HepG2 (cell line): ENCODE measurements at places on chromosomes 1 and 21. TPM values are rescaled to one million over a fixed set of nuclear protein-coding genes. Genes with fewer than 3 reads are reported as not detected.

GRCh38 chr1:220708936-220709801, 19.0 kb downstream of the C1orf115 start:
- H3K36me3 ChIP-seq = no peaks in the 10 kb centered on the region
- no peak overlapping the region for H3K27ac ChIP-seq
- DNase-seq = no peak
- no peak overlapping the region for H3K4me3 ChIP-seq
- H3K27me3 ChIP-seq = no peaks in the 10 kb centered on the region

DNA sequence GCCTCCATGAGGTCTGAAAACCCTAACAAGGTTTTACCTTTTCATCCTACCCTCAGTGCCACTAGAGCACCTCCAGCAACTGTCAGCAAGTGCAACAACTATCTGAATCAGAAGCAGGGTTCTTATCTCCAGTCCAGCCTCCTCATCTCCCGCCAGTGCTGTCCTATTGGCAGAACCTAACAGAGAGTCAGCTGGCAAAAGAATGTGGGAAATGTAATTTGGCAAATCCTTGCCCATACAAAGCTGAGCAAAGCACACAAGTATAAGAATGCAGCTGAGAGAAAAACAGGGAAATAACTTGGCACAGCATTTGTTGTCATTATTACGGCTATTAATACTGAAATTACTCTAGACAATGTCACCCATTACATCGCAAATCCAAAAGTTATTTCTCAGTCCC, 124.2 kb downstream of the ATP6V1G3 start:
- no peaks in the 10 kb centered on the region for H3K36me3 ChIP-seq
- no peak overlapping the region for H3K27ac ChIP-seq
- no peaks in the 10 kb centered on the region for H3K4me1 ChIP-seq
- H3K27me3 ChIP-seq = no peaks in the 10 kb centered on the region
- no peak overlapping the region for H3K4me3 ChIP-seq
- DNase-seq = no peak

- no peaks in the 10 kb centered on the region; the same call in 1 of the 2 replicates for H3K4me1 ChIP-seq
- no peak overlapping the region for H3K27ac ChIP-seq
- peaks cover 2% of the 10 kb centered on the region; the same call in 1 of the 2 replicates for H3K36me3 ChIP-seq
- H3K27me3 ChIP-seq = no peaks in the 10 kb centered on the region
These were observed 52.6 kb downstream of the SLC19A1 start for GRCh38 chr21:45489722-45489982.

DNA sequence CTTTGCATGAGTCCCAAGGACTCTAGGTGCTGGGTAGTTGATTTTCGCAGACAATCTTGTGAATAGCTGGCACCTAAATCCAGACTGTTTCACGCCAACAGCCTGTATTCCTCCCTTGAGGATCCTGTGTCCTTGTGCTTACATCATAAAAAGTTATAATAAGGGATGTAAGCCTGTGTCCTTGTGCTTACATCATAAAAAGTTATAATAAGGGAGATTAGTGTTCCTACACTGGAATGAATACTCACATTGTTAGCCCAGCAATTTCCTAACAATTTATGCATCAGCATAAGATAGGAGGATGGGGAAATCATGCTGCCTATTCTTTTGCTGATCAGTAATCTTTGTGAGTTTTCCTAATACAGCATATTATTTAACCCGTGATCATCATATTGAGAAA, 4.0 kb upstream of the HSD3B2 start:
- no peaks in the 10 kb centered on the region for H3K4me1 ChIP-seq
- no peak overlapping the region for H3K4me3 ChIP-seq
- no peaks in the 10 kb centered on the region for H3K36me3 ChIP-seq
- H3K27ac ChIP-seq = no peak overlapping the region

GRCh38 chr1:156970017-156970416, 49.6 kb downstream of the LRRC71 start:
- H3K4me1 ChIP-seq = no peaks in the 10 kb centered on the region
- no peak overlapping the region for H3K4me3 ChIP-seq
- no peak overlapping the region for H3K27ac ChIP-seq
- no peak for DNase-seq
- peaks cover 66% of the 10 kb centered on the region for H3K36me3 ChIP-seq

GRCh38 chr21:41651830-41652229, 115.0 kb downstream of the RIPK4 start:
- peaks cover 2% of the 10 kb centered on the region for H3K27me3 ChIP-seq
- no peaks in the 10 kb centered on the region for H3K36me3 ChIP-seq
- H3K4me3 ChIP-seq = no peak overlapping the region
- H3K4me1 ChIP-seq = no peaks in the 10 kb centered on the region
- DNase-seq = no peak

DNA sequence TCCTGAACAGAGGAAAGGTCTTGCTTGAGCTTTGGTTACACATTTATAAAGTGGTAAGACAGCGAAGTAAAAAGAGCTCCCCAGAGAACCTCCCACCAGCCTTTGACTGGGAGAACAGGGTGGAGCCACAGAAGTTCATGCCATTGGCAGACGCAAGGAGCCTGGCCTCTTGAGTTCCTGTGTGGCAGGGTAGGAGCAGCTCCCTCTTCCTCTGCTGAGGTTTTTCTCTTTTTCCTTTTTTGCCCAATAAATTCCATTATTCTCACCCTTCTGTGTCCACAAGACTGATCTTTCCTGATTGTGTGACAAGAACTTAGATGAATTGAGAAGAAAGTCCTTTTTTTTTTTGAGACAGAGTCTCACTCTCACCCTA, 4.3 kb downstream of the THEM4 start:
- no peaks in the 10 kb centered on the region for H3K27me3 ChIP-seq
- no peak for DNase-seq
- H3K4me1 ChIP-seq = peaks cover 4% of the 10 kb centered on the region
- H3K36me3 ChIP-seq = no peaks in the 10 kb centered on the region
- H3K27ac ChIP-seq = no peak overlapping the region

DNA sequence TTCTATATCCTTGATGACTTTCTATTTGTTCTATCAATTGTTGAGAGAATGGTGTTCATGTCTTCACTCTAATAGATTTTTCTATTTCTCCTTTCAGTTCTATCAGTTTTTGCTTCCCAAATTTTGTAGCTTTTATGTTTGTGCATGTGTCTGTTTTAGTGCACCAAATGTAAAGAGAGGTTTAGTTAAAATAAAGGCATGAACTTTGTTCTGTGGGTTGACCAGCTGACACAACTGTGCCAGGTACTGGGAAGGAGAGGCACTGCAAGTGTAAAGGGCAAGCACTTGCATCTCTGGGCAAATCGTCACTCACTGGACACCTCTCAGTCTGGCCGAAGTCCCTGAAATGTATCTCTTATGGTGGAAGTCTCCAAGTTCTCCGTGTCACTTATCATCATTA, 38.6 kb upstream of the ABCD3 start:
- H3K4me1 ChIP-seq = peaks cover 95% of the 10 kb centered on the region
- H3K4me3 ChIP-seq = no peak overlapping the region
- H3K36me3 ChIP-seq = no peaks in the 10 kb centered on the region
- no peaks in the 10 kb centered on the region for H3K27me3 ChIP-seq

- no peaks in the 10 kb centered on the region; the same call in 1 of the 2 replicates for H3K27me3 ChIP-seq
- no peaks in the 10 kb centered on the region for H3K36me3 ChIP-seq
- no peak for DNase-seq
- H3K4me3 ChIP-seq = no peak overlapping the region
These were observed 50.0 kb upstream of the SYT6 start for GRCh38 chr1:114203595-114204128.

- DNase-seq = no peak
- no peaks in the 10 kb centered on the region for H3K36me3 ChIP-seq
- peaks cover 1% of the 10 kb centered on the region for H3K27me3 ChIP-seq
- H3K27ac ChIP-seq = no peak overlapping the region
These were observed 17.0 kb upstream of the GRIK3 start for GRCh38 chr1:37051346-37051745.

GRCh38 chr1:94697839-94698238, 122.3 kb upstream of the SLC44A3 start:
- H3K27me3 ChIP-seq = no peaks in the 10 kb centered on the region
- 0 out of 2 replicates have a peak overlapping the region, but pooled peaks have one; percentile 10 for H3K4me3 ChIP-seq
- DNase-seq = peak; percentile 91

GRCh38 chr1:247273013-247273412, 17.1 kb downstream of the VN1R5 start:
- no peaks in the 10 kb centered on the region for H3K27me3 ChIP-seq
- peaks cover 23% of the 10 kb centered on the region for H3K4me1 ChIP-seq
- H3K4me3 ChIP-seq = no peak overlapping the region
- H3K36me3 ChIP-seq = no peaks in the 10 kb centered on the region
- H3K27ac ChIP-seq = no peak overlapping the region

GRCh38 chr1:209624558-209625549, 27.4 kb downstream of the LAMB3 start:
- no peak overlapping the region for H3K4me3 ChIP-seq
- H3K27me3 ChIP-seq = no peaks in the 10 kb centered on the region
- no peak overlapping the region for H3K27ac ChIP-seq

DNA sequence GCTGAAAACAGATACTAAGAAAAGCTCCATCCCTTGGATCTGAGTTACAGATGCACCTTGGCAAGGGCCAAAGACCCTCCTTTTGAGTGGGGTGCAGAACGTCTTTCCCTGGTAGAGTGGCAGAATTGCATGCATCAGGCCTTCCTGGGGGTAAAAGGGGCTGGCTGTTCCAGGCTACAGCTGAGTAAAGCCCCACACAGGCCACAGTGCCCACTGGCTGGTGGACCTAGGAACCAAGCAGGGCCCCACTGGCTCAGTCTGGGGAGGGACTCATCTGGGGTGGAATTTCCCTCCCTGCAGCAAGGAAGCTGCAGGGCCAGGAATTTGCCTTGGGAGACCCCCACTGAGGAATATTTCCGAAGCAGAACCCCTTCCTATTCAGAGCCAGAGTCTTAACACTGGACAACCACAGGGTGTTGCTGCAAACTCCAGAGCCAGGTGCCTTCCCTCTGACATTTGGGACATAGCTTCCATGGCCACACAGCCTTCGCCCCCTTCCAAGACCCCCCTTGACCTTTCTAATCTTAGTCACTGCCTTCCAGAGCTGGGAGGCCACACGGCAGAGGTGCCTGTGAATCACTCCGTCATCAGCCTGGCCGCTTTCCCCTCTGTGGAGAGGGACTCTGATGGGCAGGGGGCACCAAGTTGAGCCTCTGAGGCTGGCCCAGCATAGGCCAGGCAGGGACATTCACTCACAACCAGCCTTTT, 52.5 kb downstream of the LACTBL1 start:
- no peak for DNase-seq
- no peaks in the 10 kb centered on the region for H3K36me3 ChIP-seq
- H3K27me3 ChIP-seq = peaks cover 14% of the 10 kb centered on the region; the same call in 1 of the 3 replicates
- no peaks in the 10 kb centered on the region for H3K4me1 ChIP-seq

DNA sequence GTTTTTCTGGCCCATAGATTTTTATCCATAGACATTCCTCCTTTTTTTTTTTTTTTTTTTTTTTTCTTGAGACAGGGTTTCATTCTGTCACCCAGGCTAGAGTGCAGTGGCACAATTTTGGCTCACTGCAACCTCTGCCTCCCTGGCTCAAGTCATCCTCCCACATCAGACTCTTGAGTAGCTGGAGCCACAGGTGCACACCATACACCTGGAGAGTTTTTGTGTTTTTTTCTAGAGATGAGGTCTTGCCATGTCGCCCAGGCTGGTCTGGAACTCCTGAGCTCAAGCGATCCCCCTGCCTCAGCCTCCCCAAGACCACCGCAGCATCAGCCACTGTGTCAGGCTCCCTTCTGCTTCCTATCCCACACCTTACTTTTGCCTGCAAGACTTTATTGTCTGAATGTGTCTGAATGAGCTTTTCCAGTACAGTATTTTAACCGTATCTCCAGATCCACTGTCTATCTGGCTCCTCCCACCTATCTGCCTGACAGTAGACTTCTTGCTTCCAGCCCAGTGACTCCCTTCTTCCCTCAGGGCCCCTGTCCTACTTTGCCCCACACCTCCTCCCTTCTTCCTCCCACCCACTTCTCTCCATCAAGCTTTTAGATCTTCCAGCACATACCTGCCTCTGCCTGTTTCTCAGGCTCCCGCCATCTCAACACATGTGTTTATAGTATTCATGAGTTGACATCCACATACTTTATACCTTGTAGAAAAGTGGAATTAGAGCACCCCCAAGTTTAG, 6.1 kb downstream of the C1orf21 start:
- DNase-seq = no peak
- H3K27ac ChIP-seq = no peak overlapping the region
- no peak overlapping the region for H3K4me3 ChIP-seq

DNA sequence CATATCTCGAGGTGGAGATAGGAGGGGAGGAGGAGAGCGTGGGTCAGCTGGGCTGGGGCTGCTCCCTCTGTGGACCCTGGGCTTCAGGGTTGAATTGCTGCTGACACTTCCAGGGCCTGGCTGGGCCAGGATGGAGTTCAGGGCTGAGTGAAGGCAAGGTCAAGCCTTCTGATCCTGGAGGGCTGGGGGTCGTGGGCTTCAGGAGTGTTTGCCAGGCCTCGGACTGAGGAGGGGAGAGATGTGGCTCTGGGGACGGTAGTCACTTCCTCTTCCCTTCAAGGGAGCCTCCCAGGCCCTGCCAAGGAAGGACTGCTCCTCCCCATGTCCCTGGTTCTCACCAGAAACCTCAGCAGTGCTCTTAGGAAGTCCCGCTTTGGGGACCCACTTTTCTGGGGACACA, 12.1 kb upstream of the FAM131C start:
- H3K36me3 ChIP-seq = no peaks in the 10 kb centered on the region
- no peak overlapping the region for H3K4me3 ChIP-seq
- H3K27ac ChIP-seq = no peak overlapping the region
- peaks cover 29% of the 10 kb centered on the region for H3K27me3 ChIP-seq
- peaks cover 51% of the 10 kb centered on the region for H3K4me1 ChIP-seq

The STPG1 gene
- total RNA-seq = 3.4 TPM in 2 replicates

The BRINP3 gene
- not detected in 2 replicates for total RNA-seq

The ROR1 gene
- total RNA-seq = 1.6 and 2.3 TPM in 2 replicates

The RNU1-3 gene
- 859 and 11,018 TPM in 2 replicates for total RNA-seq

The USP24 gene
- total RNA-seq = 47.6 and 59.5 TPM in 2 replicates

The CNR2 gene
- total RNA-seq = not detected in 2 replicates
